Activated CD8-positive, alpha-beta memory T cell treated with anti-CD3 and anti-CD28 coated beads, Interleukin-2, amount 50 U/mL, for 48 hours (primary cell): ENCODE measurements at places on chromosomes 4 and X.

DNA sequence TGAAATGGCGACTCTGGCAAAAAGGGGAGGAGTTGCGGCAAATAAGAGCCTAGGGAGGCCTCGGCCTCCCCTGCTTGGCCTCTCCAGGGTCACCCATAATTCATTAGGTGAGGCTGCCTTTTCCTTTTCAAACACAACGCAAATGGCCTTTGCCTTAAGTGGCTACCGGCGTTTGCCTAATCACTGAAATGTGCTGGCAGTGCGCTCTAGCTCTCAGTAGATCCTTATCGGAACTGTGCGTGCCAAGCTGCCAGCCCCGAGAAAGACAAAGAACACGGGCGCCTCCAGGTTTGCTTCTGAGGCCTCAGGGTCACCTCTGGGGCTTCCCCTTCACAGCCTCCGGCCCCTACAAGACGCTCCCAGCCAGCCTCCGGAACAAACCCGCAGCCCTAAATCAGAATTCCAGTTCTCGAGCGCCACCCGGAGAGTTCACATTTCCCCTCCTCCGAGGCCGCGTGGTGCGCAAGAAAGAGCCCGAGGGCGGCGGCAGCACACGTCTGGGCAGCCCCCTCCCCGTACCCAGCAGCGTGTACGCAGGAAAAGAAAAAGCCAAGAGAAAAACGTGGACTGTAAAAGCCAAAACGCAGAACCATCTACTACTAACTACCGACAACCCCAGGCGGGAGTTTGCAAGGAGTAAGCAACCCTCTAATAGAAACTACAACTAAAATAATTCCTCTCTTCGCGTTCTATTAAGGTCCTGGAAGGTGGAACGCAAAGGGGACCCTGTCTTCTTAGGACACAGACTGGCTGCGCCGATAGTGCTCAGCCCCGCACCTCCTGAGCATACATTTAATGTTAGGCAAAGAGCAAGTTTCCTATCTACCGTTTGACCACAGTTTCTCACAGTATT, 76.5 kb upstream of the BCOR start:
- DNase-seq, result peak; percentile 81

GRCh38 chr4:139188648-139189416, 11.8 kb upstream of the ELF2 start:
- no peak for DNase-seq

- no peak for DNase-seq
These were observed 67.6 kb upstream of the CTSO start for GRCh38 chr4:156021298-156021697.

DNA sequence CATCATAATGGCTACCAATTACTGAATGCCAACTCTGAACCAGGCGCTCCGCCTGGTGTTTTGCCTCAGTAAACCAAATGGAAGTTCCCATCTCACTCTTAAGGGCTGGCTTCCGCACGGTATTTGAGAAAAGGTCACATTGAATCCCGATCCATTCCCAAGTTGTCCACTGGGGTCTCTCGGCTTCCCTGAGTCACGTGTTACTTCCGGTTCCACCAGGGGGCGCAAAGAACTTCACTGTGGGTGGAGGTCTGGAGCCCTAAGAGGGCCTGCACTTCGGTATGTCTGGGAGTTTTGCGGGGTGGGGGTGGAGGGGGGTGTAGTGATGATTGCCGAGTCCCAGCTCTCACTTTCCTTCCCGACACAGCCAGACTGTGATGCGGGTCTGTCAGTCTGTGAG, 13.4 kb upstream of the NHS start:
- no peak for DNase-seq

- DNase-seq, result no peak
These were observed 1.9 kb downstream of the IRS4 start for GRCh38 chrX:108734426-108734825.

GRCh38 chr4:15809466-15809865, 31.3 kb downstream of the CD38 start:
- no peak for DNase-seq

DNA sequence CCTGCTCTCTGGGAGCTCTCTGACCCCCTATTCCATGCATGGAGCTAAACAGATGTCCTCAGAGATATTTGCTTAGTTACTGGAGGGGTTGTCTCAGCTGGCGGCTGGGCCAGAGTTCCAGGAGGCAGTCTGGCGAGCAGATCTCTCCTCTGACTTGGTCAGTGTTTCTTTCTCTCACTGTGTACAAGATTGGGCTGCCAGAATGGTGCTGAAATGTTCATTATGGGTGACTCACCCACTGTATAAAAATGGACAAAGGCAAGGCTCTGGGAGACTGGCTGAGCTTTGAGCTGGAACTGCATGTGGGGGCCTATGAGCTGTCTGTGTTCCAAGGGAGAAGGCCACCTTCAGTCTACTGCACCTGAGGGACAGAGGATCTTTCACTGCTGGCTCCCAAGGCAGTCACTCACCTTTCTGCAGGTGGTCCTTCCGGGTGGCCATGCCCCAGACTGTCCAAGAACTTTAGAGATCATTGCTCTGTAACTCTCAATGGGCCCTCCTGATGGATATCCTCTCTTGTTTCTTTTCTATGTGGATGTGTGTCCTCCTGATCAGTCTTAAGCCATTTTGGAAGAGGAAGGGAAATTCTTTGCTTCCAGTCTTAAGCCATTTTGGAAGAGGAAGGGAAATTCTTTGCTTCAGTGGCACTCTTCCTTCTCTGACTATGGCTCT, 88.2 kb downstream of the CFAP299 start:
- DNase-seq, result no peak

DNA sequence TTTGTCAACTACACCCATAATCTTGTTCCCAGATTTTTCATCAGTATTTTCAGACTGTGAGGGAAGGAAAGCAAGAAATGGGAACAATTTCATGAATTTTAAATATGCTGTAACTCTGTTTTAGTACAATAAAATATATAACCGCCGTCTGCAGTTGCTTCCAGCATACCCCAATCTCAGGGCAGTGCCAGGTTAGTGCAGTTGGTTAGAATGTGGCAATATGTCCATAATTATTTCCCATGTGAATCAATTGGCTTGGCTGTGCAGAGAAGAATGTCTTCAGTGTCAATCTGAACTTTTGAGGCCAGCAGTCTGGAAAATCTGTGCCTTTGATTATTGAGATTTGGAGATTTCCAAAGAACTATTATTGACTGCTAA, 5.0 kb upstream of the MMAA start:
- DNase-seq, result no peak

DNA sequence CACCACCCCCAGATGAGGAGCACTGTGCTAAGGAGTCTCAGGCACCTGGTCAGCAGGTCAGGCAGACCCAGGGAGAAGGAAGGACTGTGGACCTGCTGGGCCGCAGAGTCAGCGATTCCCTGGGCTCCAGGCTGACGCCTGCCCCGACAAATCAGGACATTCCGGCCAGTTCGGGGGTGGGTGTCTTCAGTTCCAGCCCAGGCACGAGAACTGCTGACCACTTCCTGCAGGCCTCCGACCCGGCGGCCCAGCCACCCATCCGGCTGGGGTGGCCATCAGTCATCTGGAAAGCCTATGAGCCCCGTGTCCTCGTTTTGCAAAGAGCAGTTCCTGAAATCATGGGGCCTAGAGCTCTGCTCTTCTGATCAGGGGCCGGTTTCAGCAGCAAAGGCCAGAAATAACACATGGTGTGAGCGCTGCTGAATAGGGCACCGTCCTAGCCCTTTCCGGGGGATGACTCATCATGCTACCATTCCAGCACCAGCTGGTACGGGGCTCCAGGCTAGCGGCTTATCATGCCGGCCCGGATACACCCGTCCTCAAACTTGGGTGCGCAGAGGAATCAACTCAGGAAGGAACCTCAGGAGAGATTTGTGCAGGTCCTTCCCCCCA, 7.8 kb upstream of the SH3TC1 start:
- no peak for DNase-seq

DNA sequence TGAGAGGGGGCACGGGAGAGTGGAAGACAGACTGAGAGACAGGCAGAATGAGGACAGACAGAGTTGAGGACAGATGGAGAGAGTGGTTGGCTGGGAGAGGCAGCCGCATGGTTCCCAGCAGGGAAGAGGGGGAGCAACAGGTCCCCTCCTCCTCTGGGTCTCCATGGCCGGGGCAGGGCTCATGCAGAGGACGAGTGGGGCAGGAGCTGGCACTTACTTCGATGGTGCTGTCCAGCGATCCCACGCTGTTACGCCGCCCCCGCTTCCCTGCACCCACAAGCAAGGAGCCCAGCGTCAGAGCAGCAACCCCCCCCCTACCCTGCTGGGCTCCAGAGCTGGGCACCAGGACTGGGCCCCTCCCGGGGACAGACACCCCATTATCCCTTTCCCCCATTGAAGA, 10.6 kb upstream of the KDM5C start:
- DNase-seq, result no peak

DNA sequence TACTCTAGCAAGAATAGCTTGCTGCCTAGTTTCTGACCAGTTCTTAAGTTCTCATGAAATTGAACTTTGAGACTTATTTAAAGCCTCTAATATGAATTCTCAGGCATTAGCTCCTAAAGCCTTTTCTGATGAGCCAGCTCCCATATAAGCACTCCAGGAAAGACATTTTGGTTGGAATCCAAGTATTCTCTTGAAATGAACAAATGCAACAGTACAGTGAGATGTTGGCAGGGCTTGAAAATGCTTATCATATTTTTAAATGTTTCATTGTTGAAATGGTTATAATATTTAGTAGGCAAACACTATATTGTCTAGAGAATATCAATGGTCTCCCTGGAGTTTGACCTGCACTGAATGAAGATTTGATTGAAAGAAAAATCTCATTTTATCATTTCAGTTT, 240.3 kb downstream of the ANK2 start:
- DNase-seq, result no peak

DNA sequence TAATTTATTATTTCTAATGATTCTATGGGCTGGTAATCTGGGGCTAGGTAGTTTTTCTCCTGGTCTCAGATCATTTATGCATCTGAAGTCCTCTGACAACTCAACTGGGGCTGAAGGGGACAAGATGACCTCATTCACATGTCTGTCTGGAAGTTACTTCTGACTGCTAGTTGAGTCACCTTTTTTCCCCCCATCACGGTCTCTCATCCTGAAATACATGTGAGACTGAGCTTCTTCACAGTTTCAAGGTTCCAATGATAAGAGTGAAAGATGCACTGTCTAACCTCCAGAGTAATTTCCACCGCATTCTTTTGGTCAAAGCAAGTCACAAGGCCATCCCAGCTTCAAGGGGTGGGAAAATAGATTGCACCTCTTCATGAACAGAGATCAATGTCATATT, 356.7 kb upstream of the RPS6KA3 start:
- no peak for DNase-seq

DNA sequence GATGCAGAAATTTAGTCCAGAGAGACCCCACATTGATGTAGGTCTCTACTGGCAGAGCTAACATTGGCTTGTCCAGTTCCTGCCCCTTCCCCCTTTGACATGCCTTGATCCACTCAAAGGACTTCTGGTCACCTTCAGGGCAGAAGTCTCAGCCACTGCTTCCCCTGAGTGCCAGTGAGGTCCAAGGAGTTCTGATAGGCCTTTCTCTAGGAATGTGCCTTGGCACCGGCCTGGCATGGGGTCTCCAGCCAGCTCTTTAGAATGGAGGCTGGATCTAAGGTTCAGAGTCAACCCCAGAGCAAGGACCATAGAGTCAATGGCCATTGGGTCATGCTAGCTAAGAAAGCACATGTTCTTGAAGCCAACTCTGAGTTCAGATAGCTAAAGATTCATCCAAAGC, 88.6 kb upstream of the PJA1 start:
- no peak for DNase-seq

GRCh38 chr4:45453258-45453853, 670.5 kb downstream of the GABRG1 start:
- DNase-seq, result no peak

GRCh38 chrX:130393451-130394074, 8.1 kb upstream of the GPR119 start:
- DNase-seq, result no peak

DNA sequence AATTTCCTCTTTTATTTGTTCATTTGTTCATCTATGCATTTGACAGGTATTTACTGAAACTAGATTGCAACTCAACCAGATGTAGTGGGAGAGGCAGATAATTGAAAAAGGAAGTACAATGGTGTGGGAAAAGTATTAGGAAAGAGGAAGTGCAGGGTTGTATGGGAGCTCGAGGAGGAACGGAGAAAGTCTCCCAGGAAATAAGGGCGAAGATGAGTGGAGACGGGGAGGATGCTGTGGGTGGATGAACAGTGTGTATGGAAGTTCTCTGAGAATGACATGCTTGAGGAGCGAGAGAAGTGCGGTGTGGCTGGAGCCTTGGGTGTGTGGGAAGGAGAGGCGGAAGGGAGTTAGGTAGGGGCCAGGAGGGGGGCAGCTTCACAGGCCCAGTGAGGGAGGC, 87.5 kb upstream of the DHX15 start:
- no peak for DNase-seq
